AG09309 (cell line): ENCODE measurements at places on chromosomes 6 and 20.

DNA sequence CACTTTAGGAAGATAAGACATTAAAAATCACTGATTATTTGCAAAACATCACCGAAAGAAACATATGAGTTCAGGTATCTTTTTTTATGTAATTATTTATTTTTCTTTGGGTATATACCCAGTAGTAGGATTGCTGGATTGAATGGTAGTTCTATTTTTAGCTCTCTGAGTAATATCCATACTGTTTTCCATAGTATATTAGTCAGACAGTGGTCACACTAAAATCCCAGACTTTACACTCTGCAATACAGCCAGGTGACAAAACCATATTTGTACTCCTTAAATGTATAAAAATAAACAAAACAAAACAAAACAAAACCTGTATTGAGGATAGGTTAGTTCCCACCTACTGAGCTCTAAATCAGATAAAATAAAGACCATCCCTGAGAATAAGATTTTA lies 1024.3 kb upstream of the EYS start:
- no peak for DNase-seq

GRCh38 chr6:86508230-86508629 lies 429.1 kb upstream of the HTR1E start:
- no peak for DNase-seq

- no peak for DNase-seq
These were observed 258.1 kb downstream of the CLIC5 start for GRCh38 chr6:45757443-45758130.

- no peak for DNase-seq
These were observed 12.8 kb upstream of the ARMC12 start for GRCh38 chr6:35724059-35724458.

- DNase-seq: no peak
These were observed 10.1 kb upstream of the BAG2 start for GRCh38 chr6:57162028-57162427.

DNA sequence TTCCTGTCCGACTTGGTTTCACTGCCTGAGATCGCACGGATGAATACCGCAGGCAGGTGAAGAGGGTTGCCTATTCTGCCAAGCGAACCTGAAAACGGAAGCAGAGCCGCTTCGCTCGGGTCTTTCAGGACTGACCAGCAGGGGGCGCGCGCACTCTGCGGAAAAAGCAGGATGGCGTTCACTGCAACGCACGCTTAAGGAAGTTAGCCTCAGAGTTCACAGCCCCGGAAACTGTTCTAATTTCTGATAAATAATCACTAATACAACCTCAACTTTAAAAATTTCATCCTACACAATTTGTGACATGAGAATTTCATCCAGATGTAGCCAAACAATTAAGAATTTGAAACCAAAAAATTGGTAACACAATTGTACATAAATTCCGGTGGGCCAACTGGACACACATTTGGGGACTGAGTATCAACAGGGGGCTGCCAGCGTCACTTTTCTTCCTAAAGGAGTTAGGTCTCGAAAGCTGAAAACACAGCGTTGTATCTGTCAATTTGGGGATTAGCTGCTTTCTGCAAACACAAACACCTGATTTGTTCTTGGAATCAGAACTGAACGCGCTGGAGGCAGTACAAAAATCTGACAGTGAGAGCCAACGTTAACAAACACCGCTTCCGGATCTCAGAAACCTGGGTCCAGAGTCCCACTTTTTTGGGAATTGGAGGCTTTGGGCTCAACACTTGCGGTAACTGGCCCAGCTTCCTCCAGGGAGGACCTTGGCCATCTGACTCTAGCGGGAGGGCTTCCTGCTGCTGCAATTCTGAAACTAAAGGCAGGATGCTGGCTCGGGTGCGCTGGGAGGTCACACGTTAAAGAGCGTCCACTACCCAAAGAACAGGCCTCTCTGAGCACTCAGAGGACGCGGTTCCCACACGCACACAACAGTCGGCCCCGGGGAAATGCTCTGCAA lies 8.8 kb downstream of the PXDC1 start:
- DNase-seq: no peak

- DNase-seq: no peak
These were observed 116.5 kb downstream of the FAM120B start for GRCh38 chr6:170423030-170423429.

DNA sequence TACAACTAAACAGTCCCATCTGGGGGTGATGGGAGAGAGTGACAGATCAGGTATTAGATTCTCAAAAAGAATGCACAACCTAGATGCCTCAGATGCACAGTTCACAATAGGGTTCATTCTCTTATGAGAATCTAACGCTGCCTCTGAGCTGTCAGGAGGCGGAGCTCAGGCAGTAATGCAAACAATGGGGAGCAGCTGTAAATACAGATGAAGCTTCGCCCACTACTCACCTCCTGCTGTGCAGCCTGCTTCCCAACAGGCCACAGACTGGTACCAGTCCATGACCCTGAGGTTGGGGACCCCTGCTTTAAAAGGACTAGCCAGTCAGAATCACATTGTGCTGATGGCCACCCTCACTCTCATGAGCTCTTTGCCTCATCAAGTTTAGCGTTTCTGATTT lies 247.0 kb upstream of the KCNQ5 start:
- no peak for DNase-seq
